ENCODE measurements at places on chromosomes 2 and 18.

DNA sequence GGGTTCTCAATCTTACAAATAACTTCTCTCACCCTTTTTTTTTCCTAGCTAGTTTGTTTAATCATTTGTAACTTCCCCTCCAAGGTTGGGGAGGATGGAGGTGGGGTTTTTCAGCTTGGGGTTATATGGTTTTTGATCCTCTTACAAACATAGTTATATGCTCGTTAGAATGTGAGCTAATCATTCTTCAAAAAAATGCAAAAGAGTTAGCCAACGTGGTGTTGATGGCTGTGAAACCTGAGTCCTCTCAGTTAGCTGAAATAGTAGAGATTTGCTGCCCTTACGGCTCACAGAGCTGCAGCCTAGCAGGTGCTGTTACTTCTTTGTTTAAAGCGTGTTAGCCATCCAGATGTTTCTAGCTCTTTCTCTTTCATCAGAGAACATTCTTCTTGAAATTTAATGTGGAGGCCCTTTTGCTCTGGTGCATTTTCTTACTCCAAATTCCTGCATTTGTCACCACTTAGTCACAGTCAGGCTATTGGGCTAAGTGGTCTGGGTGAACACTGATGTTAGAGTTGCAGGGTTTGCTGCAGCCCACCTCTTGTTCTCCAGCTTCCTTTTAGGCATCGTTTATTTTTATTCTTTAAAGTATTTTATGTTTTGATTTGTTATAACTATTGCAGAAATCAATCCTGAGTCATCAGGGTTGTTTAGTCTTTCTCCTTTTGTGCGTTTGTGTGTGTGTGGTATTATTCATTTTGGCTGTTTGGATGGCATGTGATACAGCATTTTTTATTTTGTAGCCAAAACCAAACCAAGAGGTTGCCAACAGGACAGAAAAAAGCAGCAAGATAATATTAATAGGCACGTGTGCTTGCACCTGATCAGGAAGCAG lies 41.1 kb downstream of the LIMS1 start:
- no peak for DNase-seq

DNA sequence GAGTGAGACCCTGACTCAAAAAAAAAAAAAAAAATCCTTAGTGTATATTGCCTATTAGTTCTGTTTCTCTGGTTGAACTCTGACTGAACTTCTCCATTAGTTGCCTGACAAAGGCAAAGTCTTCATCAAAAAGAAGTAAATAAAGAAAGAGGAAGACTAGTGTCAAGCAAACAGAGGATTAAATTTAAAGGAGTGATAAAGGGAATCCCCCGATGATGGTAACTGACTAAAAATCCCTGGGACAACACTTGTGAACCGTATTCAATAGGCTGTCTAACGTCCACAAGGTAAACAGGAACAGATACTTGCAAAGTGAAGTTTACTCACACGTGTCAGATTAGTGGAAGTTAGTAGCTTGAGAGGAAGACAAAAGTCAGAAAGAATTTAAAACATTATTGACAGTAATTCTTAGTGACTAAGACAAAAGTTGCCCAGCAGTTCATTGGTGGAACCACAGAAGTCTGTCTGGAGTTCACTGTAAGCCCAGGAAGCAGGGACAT lies 26.2 kb upstream of the SPOPL start:
- no peak for DNase-seq

- no peak for DNase-seq
Observed at GRCh38 chr2:46173636-46174250, 123.5 kb upstream of the EPAS1 start.

DNA sequence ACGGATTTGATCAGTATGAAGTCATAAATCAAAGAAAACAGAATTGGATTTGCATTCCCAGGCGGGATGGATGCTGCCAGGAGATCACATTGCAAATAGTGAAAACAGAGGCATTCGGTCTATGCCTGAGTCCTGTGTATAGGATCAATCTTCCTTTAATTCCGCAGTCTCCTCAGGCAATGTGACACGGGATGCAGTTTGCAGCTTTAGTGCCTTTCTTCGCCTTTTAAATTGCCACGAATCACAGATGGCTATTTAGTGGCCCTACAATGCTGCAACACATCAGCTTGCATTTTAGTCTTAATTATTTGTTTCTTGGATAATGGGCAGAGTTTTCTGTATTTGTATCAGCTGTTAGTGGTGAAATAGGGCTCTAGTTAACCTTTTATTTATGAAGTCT lies 6.8 kb downstream of the ADCYAP1 start:
- peak; percentile 29 for DNase-seq

DNA sequence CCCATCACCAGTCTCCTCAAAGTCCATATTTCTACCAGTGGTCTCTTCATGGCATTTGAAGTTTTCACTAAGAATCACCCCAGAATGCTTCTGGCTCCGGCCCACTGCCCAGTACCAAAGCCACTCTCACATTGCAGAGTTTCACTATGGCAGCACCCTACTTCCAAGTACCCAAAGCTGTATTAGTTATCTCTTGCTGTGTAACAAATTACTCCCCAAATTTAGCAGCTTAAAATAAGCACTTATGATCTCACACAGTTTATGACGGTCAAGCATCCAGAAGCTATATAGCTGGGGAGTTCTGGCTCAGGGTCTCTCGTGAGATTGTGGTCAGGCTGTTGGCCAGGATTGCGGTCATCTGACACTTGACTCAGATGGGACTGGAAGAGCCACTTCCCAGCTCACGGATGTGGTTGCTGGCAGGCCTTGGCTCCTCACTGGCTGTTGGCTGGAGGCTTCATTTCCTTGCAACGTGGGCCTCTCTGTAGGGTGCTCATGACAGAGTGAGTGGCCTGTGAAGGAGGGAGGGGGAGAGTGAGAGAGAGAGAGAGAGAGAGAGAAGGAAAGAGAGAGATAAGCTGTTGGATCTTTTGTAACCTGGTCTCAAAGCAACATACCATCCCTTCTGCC lies 189.5 kb downstream of the CTIF start:
- peak; percentile 70 for DNase-seq

DNA sequence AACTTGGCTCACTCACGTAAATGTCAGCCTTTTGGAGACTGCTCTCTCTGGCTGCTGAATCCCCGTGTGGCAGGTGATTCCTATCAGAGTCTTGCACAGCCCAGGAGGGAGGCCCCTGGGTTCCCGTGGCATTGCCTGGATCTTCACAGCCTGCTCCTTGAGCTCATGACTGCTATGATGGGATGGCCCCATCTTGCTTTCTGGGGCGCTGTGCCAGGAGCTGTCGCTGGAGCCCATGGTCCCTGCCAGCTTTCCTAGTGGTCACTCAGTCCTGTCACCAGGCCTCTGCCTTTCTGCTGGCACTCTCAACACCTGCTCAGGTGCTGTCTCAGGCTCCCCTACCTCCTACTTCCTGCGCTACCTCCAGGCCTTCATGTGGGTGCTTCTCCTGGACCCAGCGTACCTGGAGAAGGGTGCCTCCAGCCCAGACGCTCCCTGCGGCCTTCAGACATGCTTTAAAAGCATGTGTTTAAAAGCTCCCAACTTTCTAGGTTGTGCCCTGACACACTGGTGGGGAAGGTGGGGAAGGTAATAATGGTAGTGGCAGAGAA lies 110.1 kb downstream of the MCFD2 start:
- no peak for DNase-seq

GRCh38 chr2:122078451-122078850 lies 323.0 kb downstream of the TSN start:
- DNase-seq, result no peak

- DNase-seq, result no peak
Observed at GRCh38 chr2:47558768-47559684, 156.1 kb downstream of the MSH2 start.

- no peak for DNase-seq
Observed at GRCh38 chr2:210267698-210268097, 42.5 kb upstream of the ACADL start.

- DNase-seq, result no peak
Observed at GRCh38 chr18:69330385-69331005, 70.2 kb upstream of the DOK6 start.

- no peak for DNase-seq
Observed at GRCh38 chr2:162344617-162344950, 652 bp downstream of the GCA start.

GRCh38 chr18:35610089-35610488 lies 28.5 kb downstream of the GALNT1 start:
- DNase-seq, result no peak

DNA sequence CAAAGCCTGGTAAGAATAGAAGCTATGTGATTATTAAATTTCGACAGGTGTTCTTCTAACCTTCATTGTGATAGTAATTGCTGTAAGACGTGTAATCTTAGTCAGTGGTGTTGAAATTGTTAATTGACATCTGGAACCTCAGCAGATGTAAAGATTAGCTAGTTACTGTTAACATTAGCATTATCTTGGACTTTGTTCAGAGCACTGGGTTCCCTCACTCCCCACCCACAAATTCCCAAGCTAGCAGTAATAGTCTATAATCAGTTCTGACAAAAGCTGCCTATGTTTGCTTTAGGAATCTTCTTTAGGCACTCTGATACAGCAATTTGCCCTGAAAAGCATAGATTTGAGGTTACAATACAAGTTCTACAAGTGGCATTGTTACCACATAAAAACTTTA lies 233.7 kb downstream of the EN1 start:
- no peak for DNase-seq

DNA sequence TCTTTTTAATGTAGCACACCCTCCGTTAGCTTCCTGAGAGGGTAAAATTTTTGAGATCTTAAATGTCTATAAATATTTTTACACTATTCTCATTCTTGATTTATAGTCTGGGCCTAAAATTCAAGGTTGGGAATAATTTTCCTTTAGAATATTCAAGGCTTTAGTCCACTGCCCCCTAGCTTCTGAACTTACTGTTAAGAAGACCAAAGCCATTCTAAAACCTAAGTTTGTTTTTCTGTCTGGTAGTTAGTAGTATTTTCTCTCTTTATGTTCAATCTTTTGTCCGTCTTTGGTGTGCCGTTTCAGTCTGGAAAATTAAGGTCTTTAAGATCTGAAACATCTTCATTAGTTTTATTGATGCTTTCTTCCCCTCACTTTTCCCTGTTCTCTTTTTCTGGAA lies 14.5 kb downstream of the OSBPL6 start:
- peak; percentile 53 for DNase-seq

- DNase-seq, result no peak
Observed at GRCh38 chr2:229104974-229105387, 166.1 kb downstream of the PID1 start.

DNA sequence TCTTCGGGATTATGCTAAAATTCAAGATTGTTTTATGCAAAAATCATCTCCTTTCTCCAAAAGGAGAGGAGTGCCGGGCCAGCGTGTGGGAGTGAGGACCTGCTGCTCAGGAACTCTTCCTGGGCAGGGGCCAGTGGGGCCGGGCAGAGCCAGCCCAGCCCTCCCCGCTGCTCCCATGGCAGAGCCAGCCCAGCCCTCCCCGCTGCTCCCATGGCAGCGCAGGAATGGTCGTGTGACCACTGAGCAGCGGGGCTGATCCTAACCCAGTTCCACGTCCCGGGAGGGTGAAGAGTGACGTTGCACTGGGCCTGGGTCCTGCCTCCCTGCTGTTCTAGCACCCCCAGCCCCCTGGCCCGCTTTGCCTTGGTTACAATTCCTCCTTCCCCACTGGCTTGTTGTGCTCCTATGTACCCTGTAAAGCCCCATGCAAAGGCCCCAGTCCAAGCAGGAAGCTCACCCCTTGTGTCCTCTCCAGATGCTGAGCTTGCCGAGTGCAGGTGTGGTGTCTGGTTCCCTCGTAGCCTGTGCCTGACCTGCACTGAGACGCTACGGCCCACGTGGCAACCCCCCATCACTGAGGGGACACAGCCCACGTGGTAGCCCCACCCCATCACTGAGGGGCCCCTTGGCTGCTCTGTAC lies 11.4 kb upstream of the NEU4 start:
- DNase-seq, result no peak

DNA sequence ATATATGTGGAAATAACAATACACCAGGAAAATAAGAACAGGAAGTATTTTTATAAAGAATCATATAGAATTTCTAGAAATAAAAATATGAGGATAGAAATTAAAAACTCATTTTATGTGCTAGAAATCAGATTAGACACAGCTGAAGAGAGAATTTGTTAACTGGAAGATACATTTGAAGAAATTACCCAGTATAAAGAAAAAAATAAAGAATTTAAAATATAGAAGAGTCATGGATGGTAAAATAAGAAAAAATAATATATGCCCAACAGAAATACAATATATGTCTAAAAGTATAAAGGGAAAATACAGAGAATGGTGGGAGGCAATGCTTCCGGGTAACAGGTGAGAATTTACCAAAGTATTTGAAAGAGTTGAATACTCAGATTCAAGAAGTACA lies 539.9 kb downstream of the NR4A2 start:
- DNase-seq, result no peak

DNA sequence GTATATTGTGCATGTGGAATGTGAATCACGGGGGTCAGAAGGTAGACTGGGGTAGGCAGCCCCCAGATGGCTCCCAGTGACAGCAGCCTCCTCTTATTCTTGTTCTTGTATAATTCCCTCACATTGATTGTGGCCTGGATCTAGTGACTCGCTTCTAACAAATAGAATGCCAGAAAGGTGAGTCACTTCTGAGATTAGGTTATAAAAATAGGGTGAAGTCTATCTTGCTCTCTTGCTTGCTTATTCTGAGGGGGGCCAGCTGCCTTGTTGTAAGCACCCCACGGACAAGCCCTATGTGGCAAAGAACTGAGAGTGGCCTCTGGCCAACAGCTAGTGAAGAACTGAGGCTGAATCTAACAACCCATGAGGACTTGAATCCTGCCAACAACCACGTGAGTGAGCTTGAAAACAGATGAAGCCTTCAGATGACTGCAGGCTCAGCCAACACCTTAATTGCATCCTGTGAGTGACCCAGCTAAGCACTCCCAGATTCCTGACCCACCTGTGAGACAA lies 15.6 kb upstream of the RMND5A start:
- DNase-seq, result peak; percentile 81

DNA sequence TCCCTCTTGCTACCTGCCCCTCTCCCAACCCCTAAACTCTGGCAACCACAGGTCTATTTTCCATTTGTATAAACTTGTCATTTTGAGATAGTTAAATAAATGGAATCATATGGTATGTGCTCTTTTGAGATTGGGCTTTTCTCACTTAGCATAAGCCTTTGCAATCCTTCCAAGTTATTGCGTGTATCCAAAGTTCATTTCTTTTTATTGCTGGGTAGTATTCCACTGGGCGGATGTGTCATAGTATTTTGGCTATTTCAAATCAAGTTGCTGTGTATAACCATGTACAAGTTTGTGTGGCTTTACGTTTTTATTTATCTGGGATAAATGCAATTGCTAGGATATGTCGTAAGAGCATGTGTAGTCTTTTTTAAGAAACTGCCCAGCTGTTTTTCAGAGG lies 55.5 kb upstream of the CUL3 start:
- no peak for DNase-seq

DNA sequence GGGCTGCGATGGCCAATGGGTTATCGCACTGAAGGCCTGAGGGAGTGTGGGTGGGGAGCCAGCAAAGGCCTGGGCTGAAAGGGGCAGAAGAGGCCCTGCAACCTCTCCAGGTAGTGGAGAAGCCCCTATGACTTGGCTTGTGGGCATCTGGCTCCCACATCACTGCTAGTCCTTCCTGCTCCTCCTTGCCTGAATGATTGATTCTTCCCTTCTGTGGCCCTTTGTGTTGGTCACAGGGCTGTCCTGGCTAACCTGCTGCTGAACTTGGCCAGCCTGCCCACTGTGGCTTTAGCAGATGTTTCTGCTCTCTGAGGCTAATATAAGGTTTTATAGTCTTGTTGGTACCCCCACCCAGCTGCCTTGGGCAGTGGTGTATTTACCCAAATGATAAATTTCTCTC lies 136.2 kb upstream of the ALPP start:
- DNase-seq, result no peak

All from SK-MEL-5 (cell line).